ENCODE measurements at places on chromosomes 1 and 21.
A peak's percentile ranks its signal among the peaks of the same experiment; 100 is the strongest.

DNA sequence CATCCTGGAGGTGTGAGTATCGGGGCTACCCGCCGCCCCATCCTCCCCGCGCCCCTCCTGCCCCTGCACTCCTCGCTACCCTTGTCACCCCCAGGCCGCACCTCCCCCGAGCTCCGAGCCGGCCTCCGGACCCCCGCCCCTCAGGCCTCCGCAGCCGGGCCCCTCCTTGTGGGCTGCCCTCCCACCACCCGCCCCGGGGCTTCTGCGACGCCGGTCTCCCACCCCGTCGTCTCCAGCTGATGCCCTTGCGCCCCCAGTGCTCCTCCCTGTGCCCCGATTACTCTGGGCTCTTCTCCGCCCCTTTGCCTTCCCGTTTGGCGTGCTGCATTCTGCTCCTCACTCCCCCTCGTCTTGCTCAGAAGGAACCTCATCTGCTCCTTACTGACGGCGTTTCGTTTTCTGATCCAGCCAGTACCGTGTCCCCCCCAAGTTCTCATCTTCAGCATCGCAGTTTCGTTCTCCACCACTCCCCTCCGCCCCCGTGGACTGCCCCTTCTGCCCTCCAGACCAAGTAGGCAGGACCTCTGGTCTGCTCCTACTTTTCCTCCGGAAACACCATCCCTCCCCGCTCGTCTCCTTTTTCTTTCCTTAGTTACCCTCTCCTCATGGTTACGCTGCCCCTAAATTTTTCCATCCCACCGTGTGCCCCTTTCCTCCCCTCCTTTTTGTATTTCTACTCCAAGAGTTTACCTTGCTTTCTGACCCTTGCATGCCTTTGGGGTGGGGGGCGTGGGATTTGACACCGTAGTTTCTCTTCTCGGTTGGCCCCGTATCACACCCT, 841 bp downstream of the SNX27 start:
- DNase-seq, result no peak

GRCh38 chr1:27961646-27962221, 2.0 kb downstream of the XKR8 start:
- peak; percentile 11 for DNase-seq

DNA sequence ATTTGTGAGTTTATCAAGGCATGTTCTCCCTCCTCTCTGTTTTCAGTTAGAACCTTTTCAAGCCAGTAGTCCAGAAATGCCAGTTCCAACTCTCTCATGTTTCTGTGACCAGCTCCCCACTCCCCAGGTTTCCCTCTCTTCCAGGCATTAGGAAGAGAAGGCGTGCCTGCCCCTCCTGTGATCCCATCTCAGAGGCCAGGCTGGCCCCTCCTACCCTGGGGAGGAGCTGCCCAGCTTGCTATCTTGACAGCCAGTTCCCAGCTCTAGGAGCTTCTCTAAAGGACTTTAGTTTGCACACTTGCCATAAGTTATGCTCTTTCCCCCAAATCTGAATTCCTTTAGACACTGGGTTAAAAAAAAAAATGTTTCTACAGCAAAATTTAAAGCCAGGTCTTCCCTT, 8.9 kb downstream of the HYI start:
- no peak for DNase-seq

DNA sequence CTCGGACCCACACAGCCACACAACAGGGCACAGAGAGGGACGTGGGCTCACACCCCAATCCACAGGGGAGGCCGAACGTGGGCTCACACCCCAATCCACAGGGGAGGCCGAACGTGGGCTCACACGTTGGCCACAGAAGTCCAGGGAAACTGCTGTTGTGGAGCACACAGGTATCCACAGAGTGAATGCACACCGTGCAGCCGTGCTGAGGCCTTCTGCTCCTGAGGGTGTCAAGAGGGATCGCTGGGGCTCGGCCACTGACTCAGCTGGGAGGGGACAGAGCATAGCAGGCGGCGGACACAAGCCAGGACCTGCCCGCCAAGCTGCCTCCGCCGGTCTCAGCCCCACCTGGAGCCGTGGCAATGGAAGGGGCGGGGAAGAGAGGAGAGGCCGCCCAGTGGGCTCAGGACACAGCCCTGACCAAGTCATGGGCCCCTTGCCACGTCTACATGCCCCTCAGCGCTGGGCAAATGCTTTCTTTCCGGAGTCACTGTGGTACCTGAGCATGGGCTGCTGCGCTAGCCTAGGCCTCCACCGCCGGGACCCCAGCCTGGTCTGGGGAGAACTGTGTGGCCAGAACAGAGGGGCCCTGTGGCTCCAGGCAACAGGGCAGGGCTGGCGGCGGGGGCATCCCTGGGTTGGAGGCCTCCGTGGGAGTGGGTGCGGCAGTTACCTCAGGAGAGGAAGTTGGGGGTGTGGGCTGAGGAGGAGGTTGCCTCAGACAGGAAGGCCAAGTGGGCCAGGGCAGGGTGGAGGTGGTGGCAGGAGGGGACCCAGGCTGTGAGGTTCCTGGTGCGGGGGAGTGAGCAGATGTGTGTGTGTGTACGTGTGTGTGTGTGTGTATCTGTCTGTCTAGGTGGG, 1.2 kb downstream of the SYTL1 start:
- no peak for DNase-seq

All from SW 1271 (cell line).